ENCODE measurements at places on chromosomes 13 and 19.

DNA sequence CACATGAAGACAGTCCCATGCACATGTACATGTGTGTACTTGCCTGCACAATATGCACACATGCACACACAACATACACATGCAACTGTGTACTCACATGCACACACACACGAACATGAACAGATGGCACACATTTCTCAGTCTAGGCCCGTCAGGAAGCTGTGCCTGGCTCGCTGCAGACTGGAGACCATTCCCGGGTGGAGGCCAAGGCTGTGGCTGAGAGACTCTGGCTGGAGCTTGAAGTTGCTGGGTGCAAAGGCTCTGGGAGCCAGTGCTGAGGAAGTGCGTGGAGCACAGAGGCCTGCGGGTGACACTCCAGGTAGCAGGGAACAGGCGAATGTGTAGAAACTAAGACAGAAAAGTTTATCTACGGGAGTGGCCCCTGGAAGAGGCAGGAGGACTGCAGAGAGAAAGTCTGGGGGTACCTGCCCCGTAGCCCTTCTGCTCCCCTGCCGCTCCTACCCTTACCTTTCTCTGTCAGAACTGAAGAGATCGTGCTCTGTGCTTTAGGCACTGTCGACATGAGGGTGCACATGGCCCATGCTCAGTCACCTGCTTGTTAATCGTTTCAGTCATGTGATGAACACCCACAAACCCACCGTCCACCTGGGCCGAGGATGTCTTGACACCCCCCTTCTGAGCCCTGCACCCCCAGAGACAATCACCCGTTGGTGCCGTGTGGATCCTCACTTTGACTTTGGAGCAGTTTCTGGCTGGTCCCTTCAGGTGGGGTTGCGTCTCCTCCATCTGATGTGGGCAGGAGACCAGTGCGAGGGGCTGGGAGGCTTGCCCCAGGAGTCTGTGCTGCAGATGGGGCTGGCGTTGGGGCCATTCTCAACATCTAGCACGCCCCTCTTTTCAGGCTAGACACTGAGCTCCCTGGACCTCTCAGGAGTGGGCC, 69.4 kb downstream of the TEX29 start:
- DNase-seq, result no peak

GRCh38 chr13:62035981-62036380, 620.3 kb upstream of the PCDH20 start:
- no peak for DNase-seq

DNA sequence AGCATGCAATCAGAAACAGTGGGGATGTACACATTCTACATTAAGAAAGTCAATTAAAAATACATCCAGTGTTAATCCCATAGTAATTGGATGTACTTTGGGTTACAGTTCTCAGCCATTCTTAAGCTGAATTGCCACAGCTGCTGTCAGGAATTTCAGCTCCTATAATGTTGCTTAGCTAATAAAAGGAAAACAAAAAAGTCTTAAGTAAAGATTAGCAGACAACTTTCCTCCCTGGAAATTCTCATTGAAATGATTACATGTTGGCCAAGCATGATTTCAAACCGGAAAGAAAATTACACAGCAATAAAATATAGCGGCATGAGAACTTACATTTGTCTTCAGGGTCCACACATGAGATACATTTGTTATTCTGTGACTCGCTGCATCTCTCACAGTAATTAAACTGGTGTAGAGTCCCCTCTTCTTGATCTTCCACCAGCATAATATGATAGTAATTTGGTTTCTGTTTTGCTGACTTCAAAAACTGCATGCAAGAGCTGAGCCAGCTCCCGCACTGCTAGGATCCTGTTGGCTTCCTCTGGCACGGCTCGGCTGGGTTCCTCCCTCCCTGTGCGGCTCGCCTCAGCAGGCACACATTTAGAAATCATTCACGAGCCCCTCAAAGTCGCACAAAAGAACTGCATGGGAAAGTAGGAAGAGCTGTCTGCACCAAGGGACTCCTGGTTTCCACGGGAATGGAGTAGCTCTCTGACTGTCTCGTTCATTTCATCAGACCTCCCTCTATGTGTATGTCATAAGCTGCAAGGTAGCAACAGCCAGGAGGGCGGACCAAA, at the start of gene HTR2A:
Gene HTR2A, minus strand, starts transcription at position 713 of the 797 bp plus-strand sequence. CDS start 1,147 bp downstream, outside the sequence.
- peak; percentile 14 for DNase-seq

DNA sequence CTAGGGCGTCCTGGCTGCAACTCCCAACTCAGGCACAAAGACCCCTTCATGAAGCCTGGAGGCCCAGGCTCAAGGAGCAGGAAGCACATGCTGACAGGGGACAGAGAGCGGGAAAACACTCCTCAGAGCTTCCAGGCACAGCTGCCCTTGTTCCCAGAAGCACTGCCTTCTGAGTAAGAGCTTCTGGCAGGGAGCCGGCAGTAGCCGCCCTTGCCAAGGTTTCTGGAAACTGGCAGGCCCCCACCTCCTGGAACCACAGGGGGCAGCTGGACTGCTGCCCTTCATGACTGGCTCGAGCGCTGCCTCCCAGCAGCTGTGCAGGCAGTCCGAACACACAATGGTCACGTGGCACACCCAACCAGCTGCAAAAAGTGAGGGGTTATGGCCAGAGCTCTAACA, 33.6 kb upstream of the EPHX3 start:
- DNase-seq, result peak; percentile 67

GRCh38 chr19:34298891-34299520, 44.7 kb downstream of the GARRE1 start:
- DNase-seq, result peak; percentile 63

DNA sequence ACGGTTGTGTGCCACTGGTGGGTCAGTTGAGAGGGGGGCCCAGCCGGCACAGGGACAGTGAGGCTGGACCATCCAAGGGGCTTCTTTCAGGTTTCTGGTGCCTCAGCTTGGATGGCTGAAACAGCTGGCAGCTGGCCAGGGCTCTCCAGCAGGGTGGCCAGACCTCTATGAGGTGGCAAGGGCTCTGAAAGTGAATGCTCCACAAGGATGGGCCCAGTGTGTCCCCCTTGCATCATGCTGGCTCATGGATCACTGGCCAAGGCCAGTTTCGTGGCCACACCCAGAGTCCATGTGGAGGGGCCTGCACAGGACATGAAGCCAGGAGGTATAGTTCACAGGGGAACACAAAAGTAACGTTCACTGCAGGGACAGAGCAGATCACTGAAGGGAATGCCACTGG, 49.6 kb downstream of the CDADC1 start:
- DNase-seq, result no peak

GRCh38 chr13:109451726-109452125, 334.7 kb downstream of the IRS2 start:
- no peak for DNase-seq

Data from hepatocyte (in vitro differentiated cells).